Epithelial cell of esophagus (primary cell): ENCODE measurements at places on chromosomes 4 and X.

GRCh38 chr4:48223633-48224295 lies 45.9 kb downstream of the TEC start:
- peak; percentile 90 for DNase-seq

- peak; percentile 61 for DNase-seq
Measured at GRCh38 chr4:48851651-48852050, 20.8 kb downstream of the OCIAD1 start.

GRCh38 chrX:38473701-38474100 lies 87.6 kb upstream of the TSPAN7 start:
- DNase-seq = no peak

- DNase-seq = no peak
Measured at GRCh38 chr4:40546969-40547788, 82.5 kb downstream of the RBM47 start.

GRCh38 chr4:144499777-144500176 lies 146.2 kb upstream of the HHIP start:
- no peak for DNase-seq

- DNase-seq = peak; percentile 92
Measured at GRCh38 chr4:15695240-15695699, 7.6 kb upstream of the BST1 start.

DNA sequence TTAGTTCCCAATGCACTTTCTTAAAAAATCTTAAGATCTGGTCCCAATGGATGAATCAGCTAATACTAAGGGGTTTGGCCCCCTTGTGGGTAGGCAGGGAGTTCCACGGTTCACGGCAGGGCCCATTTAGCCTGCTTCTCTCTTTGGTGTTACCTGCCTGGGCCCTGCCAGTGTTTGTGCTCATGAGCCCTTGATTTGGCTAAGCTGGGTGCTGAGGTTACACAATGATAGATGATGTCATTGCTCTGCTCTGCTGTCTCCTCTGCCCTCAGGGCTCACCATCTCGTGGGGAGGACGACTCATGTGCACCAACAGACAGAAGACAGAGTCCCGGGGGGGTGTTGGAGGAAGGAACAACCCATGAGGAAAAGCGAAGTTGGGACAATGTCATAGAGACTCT lies 24.4 kb downstream of the RTL5 start:
- peak; percentile 84 for DNase-seq

DNA sequence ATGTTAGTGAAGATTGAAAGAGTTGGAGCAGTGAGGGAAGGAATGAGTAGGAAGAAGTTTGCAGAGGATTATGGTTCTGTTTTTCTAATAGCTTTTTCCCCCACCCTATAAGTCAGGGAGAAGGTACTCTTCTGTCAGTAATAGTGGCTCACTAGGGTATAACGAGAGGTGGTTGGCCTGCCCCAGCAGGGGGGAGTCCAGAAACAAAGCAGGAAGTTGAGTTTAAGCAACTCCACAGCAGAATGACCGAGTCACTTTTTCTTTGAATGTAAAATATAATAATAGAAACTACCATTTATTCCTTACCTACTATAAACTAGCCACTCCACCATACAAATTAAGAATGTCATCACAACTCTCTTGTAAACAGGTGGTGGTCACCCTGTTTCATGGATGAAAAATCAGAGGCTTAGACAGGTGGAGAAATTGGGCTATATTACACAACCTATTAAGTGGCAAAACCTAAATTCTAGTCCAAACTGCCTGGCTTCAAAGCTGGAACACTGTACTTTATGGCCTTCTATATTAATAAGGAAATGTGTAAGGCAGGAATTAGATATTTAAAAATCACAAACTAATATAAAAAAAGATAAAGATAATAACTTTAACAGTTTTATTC lies 21.9 kb downstream of the AP1AR start:
- no peak for DNase-seq

DNA sequence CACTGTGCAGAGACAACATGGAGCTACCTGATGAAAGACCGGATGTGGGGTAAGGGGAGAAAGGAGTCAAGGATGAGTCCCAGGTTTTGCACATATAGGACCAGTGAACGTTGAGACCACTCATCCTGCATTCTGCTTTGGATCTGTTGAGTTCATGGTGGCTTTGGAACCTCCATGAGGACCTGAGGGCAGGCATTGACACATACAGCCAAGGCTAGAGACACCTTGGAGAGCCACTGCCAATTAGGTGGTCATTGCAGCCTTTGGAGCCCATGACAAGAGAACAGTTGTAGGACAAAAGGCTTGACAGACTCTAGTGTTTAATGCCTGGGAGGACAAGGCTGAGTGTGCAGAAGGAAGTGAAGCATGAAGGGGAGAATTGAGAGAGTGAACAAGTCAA lies 87.9 kb downstream of the STK32B start:
- DNase-seq = no peak

DNA sequence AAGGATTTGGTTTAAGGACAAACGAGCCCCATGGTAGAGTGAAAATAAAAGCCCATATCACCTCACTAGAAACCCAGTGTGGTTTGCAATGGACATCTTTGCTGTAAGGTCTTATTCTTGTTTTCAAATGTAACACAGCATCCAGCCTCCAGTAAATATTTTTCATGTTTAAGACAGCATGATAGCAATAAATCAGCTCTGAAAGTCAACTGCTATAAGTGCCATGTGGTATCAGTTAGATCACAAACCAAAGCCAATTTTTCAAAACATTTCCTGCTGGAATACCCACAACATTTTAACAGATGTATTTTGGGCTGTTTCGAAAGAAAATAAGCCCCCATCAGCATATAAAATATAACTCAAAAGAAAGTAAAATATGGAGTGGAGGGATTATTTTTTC lies 24.0 kb upstream of the SCML1 start:
- no peak for DNase-seq

DNA sequence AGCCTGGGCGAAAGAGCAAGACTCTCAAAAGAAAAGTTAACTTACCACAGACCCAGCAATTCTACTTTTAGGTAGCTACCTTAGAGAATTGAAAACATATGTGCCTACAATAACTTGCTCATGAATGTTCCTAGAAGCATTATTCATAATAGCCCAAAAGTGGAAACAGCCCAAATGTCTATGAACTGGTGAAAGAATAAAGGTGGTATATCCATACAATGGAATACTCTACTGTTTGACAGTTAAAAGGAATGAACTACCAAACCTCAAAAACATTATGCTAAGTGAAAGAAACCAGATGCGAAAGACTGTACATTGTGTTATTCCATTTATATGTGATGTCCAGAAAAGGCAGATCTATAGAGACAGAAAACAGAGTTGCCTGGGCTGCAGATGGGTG lies 131.4 kb downstream of the UCHL1 start:
- DNase-seq = no peak

DNA sequence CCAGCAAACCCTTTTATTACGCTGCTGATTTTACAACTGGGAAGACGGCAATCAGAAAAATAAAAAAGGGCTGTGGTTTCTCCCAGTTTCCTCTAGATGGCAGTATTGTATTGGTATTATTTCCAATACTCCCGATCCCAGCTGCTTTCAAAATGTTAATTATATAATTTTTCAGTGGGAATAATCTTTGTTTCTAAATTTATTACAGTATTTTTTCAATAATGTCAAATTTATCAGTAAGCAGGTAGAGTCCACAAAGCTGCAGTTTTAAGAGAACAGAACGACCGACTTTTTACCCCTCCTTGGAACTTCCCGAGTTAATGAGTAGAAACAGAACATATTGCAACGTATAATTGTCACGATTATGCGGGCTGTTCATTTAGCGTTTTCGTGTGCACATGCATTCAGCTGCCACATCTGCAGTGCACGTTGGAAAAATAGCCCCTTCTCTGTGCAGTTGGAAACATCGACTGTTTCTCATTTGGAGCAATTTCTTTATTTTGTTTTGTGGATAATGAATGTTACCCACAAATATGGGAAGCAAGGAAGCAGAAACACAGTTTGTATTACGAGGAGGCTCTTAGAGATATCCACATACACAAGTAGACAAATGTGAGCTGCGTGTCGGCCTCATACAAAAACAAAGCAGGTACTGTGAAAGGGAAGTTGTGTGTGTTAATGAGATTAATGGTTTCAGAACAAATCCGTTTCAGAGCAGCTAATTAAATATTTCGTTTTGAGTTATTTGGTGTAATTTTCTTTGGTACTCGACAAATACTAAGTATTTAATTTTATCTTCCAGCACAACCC lies 188.0 kb downstream of the STIM2 start:
- peak; percentile 28 for DNase-seq

DNA sequence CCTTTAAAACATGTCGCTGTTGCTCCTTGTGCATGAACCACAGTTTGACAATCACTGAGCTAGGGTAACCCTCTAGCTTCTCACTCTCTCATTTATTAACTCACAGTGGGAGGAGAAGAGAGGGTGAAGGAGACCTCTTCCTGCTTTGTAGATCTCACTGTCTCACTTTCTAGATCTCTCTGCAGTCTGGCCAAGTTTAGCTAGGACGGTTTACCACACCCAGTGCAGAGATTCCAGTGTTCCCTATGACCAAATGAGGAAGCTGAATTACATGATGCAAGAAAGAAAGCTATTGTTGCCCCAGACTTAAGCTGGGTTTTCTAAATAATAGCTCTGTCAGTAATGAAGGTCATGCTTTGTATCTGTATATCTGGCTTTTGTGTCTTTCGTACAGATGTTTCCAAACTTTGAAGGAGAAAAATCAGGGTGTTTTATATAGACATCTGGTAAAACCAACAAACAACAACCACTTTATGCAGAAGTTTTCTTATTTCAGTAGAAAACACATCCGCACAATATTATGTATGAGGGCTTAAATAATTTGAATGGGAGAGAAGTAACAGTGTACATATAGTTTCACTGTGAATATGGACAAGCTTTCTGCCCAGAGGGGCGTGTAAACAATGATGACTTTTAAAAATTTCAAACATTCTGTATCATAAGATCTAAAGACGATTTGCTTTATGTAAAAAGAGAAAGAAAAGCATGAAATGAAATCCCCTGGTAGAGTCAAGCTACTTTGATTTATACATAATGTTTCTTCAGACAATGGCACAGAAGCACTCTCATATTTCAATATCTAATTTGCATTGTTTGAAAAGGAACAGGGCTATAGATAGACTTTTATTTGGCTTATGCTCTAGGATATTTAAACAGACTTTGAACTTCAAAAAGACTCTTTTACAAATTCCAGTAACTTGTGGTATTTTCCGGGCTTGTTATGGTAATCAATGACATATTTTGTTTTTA lies 582.3 kb downstream of the FSTL5 start:
- DNase-seq = peak; percentile 62

- DNase-seq = no peak
Measured at GRCh38 chrX:40265936-40266335, 168.2 kb upstream of the BCOR start.

GRCh38 chr4:40621592-40622512 lies 7.8 kb downstream of the RBM47 start:
- DNase-seq = peak; percentile 99

GRCh38 chrX:129983575-129984110 lies 1.2 kb downstream of the BCORL1 start:
- no peak for DNase-seq

- DNase-seq = no peak
Measured at GRCh38 chr4:72983709-72984108, 85.8 kb downstream of the COX18 start.

DNA sequence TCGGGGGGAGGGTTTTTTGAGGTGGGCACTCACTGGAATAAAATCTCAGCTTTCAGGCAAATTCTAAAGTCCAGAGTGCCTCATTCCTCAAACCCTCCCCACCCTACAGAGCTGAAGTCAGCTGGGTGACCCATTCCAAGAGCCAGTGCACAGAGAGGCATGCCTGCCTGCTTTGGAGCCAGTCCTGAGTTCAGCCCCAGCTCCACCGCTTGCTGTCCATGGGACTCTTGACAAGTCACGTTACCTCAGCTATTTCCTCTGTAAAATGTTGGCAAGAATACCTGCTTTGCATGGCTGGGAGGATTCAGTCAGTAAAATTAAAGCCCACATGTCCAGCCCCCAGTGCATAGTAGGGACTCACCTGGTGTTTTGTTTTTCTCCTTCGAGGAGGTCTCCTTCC lies 125.9 kb upstream of the PJA1 start:
- no peak for DNase-seq
